Bronchial smooth muscle cell (primary cell): ENCODE measurements at places on chromosomes 4 and X. TPM values are rescaled to one million over a fixed set of nuclear protein-coding genes. Genes with fewer than 3 reads are reported as not detected.

POLN gene
- 1.7 and 4.1 TPM in 2 replicates for total RNA-seq

UNC5C gene
- 1.1 and 4.1 TPM in 2 replicates for total RNA-seq

OSTC gene
- total RNA-seq: 170 and 196 TPM in 2 replicates

TBX22 gene
- total RNA-seq: not detected in 2 replicates

PGM2 gene
- 6.5 and 13.4 TPM in 2 replicates for total RNA-seq

TKTL2 gene
- not detected in 2 replicates for total RNA-seq

GLRA2 gene
- not detected in 2 replicates for total RNA-seq

HMGB3 gene
- 9.8 and 10.9 TPM in 2 replicates for total RNA-seq

MAMLD1 gene
- 0.17 and 0.32 TPM in 2 replicates for total RNA-seq

ZNF711 gene
- total RNA-seq: under 0.01 and 0.69 TPM in 2 replicates

NEXMIF gene
- total RNA-seq: not detected in 2 replicates

GABRG1 gene
- total RNA-seq: not detected in 2 replicates

GPR50 gene
- not detected in 2 replicates for total RNA-seq

TEX13C gene
- total RNA-seq: not detected in 2 replicates

CT47B1 gene
- not detected in 2 replicates for total RNA-seq

GNRHR gene
- total RNA-seq: not detected in 2 replicates

EMCN gene
- not detected in 2 replicates for total RNA-seq

CRLF2 gene
- total RNA-seq: not detected in 2 replicates

FHIP1A gene
- 0.16 TPM in 1 of 2 replicates, not detected in the other for total RNA-seq

ERAS gene
- not detected in 2 replicates for total RNA-seq

SYNPO2 gene
- total RNA-seq: 0.94 and 1.3 TPM in 2 replicates
